NAMALWA (cell line): ENCODE measurements at places on chromosomes 1 and 21.

DNA sequence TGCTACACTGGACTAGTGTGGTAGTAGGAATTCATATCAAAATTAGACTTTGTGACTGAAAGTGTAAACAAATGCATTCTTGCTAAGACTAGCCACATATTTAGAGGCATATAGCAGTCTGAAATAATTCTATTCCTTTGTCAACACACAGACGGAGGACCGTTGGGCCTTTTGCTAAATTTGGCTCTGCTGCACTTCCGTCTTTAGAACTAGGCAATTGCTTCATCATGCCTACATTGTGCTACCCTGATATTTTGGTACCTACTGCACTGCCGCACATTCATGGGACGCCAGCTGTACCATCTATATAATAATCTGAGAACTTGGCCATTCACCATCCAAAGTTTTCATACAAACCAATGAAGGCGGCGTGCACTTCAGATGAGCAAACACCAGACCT, 346.8 kb downstream of the KIF26B start:
- no peak for DNase-seq

DNA sequence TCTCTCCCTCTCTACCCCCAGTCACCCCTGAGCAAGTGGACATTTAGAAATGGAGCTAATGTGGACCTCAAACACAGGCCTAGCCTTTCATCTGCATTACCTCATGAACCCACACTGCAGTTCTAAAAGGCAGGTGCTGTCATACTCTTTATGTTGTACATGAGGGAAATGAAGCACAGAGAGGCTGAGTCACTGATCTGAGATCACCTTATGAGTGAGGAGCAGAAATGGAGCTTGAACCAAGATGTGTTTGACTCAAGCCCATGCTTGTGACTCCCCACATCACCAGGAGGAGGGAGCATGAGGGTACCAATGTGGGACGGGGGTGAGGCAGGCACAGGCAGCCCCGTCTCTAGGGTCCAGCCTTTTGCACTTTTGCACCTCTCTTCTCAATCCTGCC, 702.8 kb downstream of the PTPRU start:
- no peak for DNase-seq

- DNase-seq: peak; percentile 50
Measured at GRCh38 chr1:34907487-34908090, 21.9 kb downstream of the DLGAP3 start.

- DNase-seq: no peak
Measured at GRCh38 chr1:212127221-212127620, 91.7 kb downstream of the DTL start.

DNA sequence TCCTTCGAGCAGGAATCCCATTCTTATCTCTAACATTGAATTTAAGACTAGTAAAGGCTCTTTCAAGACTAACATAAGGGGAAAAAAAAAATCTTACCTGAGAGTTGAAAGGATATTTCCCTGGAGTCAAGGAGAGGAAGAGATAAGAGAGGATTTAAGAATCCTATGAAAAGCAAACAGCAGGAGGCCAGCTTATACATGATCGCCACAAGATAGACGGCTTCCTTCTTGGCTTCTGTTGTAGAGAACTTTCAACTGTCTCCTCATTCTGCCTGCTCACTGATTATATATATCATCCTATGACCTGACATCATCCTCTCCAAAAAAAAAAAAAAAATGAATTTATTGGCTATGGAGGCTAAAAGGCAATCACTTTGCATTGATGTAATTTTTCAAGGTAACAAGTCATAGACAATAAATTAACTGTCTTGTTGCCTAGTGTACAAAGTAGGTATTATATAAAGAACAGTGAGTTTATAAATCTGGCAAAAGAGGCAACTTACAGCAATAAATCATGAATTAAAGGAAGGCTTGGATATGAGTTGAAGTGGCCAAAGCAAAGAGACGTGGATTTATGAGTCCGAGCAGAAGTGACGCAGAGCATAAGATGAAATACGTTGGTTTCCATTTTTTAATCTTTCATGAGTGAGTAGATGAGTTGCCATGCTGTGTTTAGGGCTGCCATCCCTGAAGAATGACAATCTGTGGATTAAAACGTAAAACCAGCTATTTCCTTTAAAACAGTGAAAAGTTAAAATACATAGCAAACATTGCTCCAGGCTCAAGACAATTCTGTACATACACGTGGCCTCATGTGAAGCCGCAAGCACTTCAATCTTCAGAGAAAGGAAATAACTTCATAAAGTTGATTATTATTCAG, at the start of gene UTS2:
Gene UTS2, minus strand, starts transcription at position 262 of the 880 bp plus-strand sequence. Its CDS starts 62 bp downstream, at position 200.
- no peak for DNase-seq

GRCh38 chr1:178241057-178241456, 147.2 kb downstream of the RASAL2 start:
- no peak for DNase-seq

DNA sequence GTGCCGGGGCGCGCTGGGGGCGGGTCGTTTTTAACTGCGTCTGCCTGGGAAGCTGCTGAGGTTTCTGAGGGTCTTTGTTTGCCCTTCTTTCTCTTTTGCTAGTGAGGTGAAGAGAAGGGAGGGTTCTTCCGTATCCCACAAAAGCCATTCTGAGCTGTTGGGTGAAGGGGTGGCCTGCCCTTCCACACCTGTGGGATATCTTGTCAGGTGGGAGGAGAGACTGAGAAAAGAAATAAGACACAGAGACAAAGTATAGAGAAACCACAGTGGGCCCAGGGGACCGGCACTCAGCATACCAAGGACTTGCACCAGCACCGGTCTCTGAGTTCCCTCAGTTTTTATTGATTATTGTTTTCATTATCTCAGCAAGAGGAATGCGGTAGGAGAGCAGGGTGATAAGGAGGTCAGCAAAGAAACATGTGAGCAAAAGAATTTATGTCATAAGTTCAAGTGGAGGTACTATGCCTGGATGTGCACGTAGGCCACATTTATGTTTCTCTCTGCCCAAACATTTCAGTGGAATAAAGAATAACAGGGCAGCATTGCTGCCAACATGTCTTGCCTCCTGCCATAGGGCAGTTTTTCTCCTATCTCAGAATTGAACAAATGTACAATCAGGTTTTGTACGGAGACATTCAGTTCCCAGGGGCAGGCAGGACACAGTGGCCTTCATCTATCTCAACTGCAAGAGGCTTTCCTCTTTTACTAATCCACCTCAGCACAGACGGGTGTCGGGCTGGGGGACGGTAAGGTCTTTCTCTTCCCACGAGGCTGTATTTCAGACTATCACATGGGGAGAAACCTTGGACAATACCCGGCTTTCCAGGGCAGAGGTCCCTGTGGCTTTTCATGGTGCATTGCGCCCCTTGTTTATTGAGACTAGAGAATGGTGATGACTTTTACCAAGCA, 972 bp downstream of the PGBD2 start:
- no peak for DNase-seq

DNA sequence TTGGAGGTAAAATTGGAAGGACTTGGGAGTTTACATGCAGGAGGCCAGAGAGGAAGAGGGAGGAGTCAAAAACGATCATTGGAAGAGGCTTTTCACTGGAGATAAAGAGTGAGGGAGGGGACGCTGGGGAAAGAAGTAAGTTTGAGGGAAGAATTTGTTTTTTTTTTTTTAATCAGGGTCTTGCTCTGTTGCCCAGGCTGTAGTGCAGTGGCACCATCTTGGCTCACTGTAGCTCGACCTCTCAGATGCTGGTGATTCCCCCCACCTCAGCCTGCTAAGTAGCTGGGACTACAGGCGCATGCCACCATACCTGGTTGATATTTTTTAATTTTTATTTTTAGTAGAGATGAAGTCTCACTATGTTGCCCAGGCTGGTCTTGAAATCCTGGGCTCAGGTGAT, 1.2 kb upstream of the MROH7 start:
- no peak for DNase-seq

DNA sequence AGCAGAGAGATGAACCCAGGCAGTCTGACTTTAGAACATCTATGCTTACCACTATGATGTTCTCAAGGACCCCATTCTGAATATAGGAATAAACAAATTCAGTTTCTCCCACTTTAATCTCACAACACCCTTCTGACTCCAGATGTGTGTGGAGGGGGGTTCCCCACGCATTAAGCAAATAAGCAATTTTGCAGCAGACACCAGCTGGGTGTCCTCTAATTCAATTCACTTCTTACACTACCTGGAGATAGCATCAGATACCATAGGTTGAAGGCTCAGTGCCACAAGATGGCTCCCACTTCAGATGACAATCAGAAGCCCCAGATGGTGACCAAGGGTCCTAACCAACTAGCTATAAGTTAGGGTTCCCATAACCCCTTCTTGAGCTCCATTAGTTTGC, 30.3 kb upstream of the CEP350 start:
- DNase-seq: peak; percentile 22
